ENCODE measurements at places on chromosomes 6 and 20.

- DNase-seq = no peak
These were observed 104.4 kb upstream of the ESR1 start for GRCh38 chr6:151702851-151703658.

GRCh38 chr6:1348675-1349074 is 36.8 kb downstream of the FOXQ1 start:
- no peak for DNase-seq

GRCh38 chr20:53527196-53527595 is 66.4 kb downstream of the ZNF217 start:
- no peak for DNase-seq

- no peak for DNase-seq
These were observed 4.0 kb upstream of the EYA2 start for GRCh38 chr20:46890682-46891081.

DNA sequence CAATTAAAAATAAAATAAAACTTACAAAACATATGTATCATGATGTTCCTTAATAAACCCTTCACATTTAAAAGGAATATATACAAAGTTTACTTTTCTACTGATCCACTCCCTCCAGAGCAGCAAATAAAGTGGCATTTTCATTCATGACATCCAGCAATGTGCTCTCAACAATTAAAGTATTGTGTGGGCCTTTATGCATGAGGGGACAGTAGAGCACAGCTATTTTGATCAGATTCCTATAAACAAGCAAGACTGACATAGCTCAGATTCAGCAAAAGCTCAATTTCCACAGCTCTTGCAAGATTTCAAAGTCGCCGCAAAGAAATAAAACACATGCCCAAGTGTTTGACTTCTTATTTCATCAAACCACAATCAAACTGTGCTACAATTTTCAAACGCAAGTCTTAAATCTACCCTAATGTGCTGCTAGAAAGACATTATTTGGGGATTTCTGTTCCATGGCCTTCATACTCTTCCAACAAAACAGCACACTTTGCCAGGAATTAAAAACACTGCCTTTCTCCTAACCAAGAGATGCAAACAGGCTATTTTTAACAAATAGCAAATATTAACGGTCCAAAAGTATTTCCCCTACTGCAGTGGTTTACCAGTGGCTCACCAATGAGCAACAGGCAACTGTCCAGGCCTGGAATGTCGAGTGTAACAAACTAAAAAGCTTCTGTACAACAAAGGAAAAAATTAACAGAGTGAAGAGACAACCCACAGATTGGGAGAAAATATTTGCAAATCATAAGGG is 52.3 kb downstream of the MBOAT1 start:
- DNase-seq = no peak

- DNase-seq = no peak
These were observed 12.1 kb downstream of the SLC2A4RG start for GRCh38 chr20:63751471-63752271.

DNA sequence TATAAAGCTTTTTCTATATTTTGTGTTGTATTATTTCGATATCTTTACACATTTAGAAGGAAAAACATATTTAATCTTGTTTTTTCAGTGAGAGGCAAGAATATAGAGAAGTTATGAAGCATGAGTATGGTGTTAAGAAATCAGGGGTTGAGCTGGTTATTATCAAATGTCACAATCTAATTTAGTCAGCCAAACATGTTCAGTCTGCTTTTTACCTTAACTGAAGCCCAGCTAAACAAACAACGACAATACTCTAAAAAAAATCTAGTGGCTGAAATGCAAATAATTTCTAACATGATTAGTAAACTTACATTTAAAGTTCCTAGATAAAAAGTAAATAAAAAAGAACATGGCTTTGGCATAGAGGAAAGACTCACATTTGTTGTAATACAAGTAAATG is 433.8 kb upstream of the NRSN1 start:
- DNase-seq = no peak

GRCh38 chr6:25103603-25104002 is 167.8 kb upstream of the RIPOR2 start:
- no peak for DNase-seq

- DNase-seq = peak; percentile 31
These were observed 215.0 kb upstream of the PLCB4 start for GRCh38 chr20:8853805-8854338.

DNA sequence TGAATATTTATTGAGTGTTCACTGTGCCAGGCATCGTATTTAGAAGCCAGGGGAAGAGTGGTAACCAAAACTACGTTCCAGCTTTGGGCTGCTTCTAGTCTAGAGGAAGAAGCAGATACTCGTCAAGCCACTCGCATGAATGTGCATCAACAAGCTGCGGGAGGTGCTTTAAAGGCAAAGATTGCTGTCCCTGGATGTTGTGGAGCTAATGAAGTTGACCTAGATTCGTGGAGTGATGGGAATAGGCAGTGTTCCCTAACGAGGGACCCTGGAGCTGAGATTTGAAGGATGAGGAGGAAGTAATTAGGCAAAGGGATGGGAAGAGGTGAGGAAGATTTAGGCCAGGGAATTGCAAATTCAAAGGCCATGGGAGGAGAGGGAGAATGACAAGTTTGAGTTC is 118.9 kb downstream of the TMEM170B start:
- DNase-seq = no peak

DNA sequence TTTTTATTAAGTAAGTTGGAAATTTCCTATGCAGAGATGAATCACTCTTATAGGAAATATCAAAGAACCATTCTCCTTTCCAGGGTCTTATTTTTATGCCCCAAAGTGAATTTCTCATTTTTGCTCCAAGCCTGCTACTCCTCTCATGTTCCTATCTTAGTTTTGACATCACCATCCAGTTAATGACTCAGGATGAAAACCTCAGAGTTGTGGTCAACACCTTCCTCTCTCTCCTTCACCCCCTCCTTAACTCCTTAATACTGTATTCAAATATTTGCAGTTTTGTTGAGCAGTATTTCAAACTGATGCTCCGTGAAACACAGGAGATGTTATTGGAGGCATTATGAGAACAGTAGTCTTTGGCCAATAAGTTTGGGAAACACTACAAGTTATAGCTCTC is 64.1 kb downstream of the NRN1 start:
- DNase-seq = no peak

DNA sequence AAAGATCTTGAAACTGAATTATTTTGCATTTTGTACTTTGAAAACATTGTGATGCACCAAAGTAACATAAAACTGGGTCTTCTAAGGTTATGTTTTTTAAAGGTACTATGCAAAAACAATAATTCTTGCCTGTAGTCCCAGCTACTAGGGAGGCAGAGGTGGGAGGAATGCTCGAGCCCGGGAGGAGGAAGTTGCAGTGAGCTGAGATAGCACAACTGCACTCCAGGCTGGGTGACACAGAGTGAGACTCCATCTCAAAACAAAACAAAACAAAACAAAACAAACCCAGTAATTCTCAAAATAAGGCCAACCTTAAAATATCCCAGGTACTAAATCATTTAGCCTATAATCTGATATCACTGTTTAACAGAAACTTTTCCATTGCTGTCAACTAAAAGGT is 269.6 kb downstream of the KHDC1L start:
- no peak for DNase-seq

DNA sequence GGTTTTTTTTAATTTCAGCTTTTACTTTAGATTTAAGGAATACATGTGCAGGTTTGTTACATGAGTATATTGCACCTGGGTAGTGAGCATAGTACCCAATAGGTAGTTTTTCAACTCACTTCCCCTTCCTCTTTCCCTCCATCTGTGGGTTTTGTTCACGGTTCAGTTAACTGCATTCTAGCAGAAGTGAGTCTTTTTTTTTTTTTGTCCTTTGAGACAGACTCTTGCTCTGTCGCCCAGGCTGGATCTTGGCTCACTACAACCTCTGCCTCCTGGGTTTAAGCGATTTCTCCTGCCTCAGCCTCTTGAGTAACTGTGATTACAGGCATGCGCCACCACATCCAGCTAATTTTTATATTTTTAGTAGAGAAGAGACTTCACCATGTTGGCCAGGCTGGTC is 8.7 kb downstream of the UBR2 start:
- no peak for DNase-seq

DNA sequence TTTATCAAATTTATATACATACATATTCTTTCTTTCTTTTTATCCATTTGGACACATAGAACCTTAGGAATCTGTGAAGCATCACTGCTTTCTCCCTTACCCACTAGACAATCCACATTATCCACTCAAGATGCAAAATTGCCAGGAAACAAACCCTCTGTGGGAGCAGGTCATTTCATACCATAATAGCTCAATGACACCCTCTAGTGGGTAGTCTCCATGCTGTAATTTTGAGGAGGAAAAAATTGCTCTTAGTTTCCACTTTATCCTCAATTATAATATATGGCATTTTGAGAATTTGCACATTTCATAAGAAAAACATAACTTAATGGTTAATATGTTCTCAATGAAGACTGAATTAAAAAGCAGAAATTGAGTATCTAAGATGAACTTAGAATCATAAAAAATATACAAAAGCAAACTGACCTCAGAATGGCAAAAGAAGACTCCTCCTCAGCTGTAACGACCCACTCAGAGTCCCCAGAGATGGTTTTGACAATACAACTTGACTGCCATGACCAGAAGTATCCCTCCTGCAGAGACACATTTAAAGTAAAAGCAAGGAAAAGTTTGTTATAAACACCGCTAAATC is 164.1 kb downstream of the FRK start:
- DNase-seq = peak; percentile 70

- DNase-seq = no peak
These were observed 40.6 kb upstream of the SUMO4 start for GRCh38 chr6:149359440-149359839.

GRCh38 chr6:98366371-98366770 is 468.0 kb upstream of the POU3F2 start:
- DNase-seq = no peak

GRCh38 chr6:149176971-149177667 is 140.4 kb upstream of the TAB2 start:
- DNase-seq = peak; percentile 84

DNA sequence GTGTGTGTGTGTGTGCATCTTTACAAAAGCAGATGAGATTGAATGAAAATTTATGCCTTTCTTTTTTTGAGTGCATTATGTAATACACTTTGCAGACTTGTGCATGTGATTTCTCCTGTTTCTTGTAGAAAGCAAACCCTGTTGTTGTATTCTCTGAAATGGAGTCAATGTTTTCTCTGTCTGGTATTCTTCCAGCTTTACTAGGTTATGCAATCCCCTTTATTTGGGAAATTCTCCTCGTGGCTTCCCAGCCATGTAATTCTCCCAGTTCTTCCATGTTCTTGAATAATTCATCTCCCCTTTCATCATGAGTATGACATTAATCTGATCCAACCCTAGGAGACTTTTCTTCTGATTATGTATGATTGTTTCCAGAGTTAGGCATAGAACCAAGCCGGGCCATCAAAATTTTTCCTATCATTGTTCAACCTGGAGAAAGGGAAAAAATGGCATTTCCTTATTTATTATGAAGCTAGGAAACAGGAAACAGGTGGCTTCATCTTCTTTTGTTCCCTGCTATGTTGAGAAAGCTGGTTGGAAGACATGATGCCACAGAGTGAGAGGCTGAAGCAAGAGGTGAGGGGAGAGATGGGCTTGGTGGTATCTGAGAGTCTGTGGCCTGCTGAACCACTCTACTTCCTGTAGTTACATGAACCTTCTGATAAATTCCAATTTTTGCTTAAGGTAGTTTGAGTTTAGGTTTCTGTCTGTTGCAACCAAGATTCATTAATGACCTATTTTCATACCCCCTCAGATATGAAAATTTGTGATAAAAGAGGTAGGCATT is 68.8 kb downstream of the PRL start:
- DNase-seq = no peak

DNA sequence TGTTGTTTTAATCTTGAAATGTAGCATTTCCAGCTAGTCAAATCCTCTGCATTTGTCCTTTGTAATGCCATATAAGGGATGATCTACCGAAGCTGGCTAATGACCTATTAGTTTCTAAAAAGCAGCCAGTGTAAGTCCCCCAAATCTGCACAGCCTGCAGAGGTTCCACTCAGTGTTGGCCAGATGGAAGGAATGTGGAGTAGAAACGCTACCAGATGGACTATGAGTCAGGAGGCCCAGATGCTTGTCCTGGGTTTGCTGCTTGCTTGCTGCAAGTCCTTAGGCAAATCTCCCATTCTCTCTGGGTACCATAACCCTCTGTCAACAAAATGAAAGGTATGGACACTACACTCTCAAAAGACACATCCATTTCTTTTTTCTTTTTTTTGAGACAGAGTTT is 149.8 kb downstream of the BTBD9 start:
- no peak for DNase-seq

GRCh38 chr6:1208876-1209275 is 103.0 kb upstream of the FOXQ1 start:
- DNase-seq = no peak

- no peak for DNase-seq
These were observed 27.1 kb upstream of the SMOC2 start for GRCh38 chr6:168413856-168414255.

GRCh38 chr6:161038229-161039031 is 46.9 kb downstream of the MAP3K4 start:
- no peak for DNase-seq

DNA sequence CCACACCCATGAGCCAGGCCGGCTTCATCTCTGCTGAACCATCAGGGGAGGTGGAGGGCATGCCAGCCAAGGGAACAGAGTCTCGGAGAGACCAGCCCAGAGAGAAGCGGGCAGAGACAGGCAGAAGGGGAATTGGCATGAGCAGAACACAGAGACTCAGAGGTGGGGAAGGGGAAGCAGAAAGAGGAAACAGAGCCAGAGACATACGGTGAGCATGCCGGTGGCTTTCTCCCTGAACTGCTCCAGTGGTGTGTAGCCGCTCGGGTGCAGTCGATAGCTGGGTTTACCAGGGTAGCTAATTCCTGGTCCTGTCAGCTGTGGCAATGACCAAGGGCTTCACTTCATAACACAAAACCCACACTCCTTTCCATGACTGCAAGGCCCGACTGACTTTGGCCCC is 83.6 kb upstream of the CCDC167 start:
- no peak for DNase-seq

GRCh38 chr6:105952326-105952725 is 133.8 kb upstream of the PRDM1 start:
- no peak for DNase-seq

GRCh38 chr20:40565682-40566040 is 123.4 kb downstream of the MAFB start:
- no peak for DNase-seq

GRCh38 chr6:2218866-2219265 is 26.5 kb downstream of the GMDS start:
- no peak for DNase-seq

DNA sequence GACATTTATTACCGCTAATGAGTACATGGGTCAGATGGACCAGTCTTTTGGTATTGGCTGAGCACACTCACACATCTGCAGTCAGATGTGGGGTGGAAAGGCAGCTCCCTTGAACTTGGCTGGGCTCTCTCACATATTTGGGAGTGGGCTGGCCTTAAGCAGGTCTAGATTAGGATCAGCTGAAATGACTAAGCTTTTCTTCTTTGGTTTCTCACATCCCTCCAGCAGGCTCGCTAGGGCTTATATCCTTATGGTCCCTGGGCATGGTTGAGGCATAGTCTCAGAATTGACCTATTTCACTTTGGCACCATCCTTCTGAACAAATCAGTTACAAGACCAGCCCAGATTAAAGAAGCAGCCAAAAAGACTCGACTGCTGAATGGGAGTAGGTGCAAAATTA is 14.4 kb upstream of the PLCB1 start:
- no peak for DNase-seq
